ENCODE measurements at places on chromosomes 7 and 10.
A peak's percentile ranks its signal among the peaks of the same experiment; 100 is the strongest.

GRCh38 chr7:76428149-76428823, 3.5 kb downstream of the ZP3 start:
- DNase-seq = no peak

GRCh38 chr7:12670000-12670729, 17.3 kb upstream of the ARL4A start:
- DNase-seq = no peak

DNA sequence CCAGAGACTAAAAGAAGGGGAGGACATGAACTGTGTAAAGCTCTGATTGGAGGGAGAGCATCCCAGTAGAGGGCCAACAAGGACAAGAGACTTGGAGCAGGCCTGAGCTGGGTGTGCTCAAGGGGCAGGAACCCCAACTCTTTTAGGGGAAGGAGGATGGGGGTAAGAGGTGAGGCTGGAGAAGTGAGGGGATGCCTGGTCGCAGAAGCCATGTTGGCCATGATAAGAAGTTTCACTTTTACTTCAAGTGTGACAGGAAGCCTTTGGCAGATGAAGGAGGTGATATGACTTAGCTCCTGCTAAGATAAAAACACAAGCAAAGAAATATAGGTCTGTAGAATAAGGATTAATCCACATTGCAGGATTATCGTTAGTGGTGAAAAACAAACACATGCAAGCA, 208.3 kb downstream of the JAZF1 start:
- DNase-seq = no peak

DNA sequence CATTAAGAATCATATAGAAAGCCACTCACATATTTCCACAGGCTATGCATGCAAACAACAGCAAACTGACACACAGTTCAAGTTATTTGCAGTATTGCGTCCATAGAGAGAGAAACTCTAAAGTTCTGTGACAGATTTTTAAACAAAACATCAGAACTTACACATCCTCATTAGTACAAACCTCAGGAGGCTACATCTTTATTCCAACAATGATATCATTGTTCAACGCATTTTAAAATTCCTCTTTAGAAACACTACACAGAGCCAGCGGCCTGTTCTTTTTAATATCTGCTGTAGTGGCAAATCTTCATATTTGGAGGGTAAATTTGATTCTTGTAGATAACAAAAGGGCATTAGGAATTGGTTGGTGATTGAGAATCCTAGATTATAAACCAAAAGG, 55.9 kb upstream of the NFE2L3 start:
- DNase-seq = no peak

DNA sequence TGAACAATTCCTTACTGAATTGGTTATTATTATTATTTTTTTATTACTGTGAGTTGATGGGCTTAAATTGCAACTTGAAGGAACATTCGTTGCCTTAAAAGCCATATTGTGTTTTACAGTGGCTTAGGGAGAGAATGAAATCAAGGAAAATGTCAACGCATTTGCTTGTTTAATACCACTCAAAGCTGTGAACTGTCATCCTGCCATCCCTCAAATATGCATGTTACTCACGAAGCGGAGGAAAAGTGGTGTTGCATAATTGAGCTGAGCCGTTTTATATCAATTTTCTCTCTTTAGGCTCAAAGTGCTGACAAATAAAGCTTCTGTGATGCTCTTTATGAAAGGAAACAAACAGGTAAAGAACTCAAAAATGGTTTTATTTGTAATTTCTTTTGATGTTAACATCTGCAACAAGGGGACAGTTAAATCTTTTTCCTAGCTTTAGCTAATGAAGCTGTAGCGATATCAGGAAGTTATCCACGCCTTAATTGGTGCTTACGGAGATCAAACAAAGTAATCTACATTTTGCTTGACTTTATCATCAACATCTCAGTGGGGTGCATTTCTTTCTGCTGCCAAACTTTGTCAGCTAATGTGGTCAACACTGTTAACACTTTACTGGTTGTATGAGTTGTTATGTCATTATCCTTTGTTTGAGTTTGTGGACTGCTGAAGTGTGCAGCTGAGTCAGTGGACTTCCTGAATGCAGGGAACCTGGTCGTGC, 33.1 kb downstream of the GLRX3 start:
- peak; percentile 84 for DNase-seq

- peak; percentile 49 for DNase-seq
Measured at GRCh38 chr10:90920986-90921666, at the start of gene ANKRD1. TSS of gene ANKRD1 (minus strand) at chr10:90921087. CDS start at chr10:90921027, 60 bp downstream.

GRCh38 chr10:20040012-20040411, 223.8 kb downstream of the PLXDC2 start:
- no peak for DNase-seq

- no peak for DNase-seq
Measured at GRCh38 chr7:85520175-85520574, 333.3 kb upstream of the SEMA3D start.

GRCh38 chr7:44531421-44532380, 9.4 kb downstream of the NPC1L1 start:
- DNase-seq = no peak

- no peak for DNase-seq
Measured at GRCh38 chr7:19776981-19777380, 3.6 kb upstream of the TMEM196 start.

DNA sequence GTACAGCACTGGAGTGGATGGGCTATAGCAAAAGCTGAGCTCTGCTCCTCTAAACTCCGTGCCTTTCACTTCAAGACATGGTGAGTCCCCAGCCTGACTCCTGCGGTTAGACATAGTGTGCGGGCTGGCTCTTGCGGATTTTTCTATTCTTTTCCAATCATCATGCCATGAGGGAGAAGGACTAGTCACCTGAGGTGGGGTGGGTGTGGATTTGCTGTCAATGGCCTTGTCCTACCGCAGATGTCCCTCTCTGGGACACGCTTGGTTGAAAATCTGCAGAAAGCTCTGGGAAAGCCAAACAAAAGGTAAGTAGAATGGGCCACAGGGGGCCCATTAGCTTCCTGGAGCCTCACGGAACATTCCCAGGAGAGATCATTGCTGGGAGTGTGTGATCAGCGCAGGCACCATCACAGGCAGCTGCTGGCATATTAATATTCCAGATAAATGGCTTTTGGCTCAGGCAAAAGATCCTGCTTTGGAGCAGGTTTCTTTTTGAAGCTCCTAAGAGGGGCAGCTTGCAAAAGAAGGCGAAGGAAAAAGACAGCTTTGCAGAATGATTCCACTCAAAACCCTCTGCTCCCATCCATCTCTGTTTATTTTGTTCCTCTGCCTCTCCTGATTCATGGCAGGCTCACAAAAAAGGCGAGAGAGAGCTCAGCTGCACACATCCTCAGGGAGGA, 509.0 kb upstream of the ZMIZ1 start:
- no peak for DNase-seq

DNA sequence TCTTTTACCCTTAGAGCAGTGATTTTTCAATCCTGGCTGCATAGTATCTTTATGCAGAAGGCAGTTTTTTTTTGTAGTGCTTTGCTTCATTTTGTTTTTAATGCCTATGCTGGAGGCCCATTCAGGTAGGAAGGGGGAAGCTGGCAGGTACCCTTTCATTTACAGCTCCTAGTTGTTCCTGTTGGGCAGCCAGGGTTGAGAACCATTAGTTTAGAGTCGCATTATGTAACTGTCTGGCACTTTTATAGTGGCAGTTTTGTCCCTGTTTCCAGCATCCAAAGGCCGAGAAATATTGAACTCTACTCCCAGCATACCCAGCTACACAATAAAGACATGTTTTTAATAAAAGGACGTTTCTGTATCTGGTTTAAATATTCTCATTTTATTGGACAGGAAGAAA, 110.6 kb downstream of the CCDC3 start:
- no peak for DNase-seq

- no peak for DNase-seq
Measured at GRCh38 chr10:52346394-52347326, 32.6 kb downstream of the DKK1 start.

- DNase-seq = no peak
Measured at GRCh38 chr7:158702196-158702595, 2.4 kb downstream of the NCAPG2 start.

- DNase-seq = no peak
Measured at GRCh38 chr7:15558756-15559155, 3.1 kb downstream of the AGMO start.

DNA sequence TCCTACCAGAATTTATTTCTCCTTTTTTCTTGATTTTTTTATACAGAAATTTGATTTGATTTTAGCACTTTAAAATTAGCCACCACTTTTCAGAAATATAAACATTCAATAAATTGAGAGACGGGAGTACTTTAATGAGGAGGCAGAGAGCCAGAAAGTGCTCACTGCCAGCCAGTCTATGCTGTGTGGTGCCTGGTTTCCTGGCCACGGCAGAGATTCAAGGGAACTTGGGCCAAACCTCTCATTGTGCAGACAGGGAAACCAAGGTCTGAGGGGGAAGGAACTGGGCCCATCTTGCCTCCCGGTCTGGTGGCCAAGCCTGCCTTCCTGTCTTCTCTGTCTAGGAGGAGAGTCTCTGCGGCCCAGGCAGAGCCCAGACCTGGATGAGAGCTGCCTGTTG, 25.9 kb downstream of the ADAMTS14 start:
- DNase-seq = no peak

GRCh38 chr7:47497367-47498096, 84.4 kb downstream of the TNS3 start:
- no peak for DNase-seq

DNA sequence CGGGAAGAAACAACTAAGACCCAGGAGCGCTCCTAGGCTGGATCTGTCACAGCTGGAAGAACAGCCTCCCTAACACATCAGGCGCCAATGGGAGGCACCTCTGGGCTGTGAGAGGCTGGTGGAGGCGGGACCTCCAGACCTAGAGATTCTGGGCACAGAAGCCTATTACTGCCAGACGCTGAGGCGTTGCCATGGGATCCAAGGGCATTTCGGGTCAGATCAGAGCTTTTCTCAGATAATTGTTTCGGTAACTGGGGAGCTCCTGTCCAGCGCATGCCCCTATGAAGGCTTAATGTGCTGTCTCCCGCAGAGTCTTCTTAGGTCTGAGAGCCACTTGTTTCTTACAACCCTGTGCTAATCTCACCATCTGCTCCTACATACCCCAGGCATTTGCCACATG, 339.2 kb downstream of the ZNF716 start:
- DNase-seq = no peak

DNA sequence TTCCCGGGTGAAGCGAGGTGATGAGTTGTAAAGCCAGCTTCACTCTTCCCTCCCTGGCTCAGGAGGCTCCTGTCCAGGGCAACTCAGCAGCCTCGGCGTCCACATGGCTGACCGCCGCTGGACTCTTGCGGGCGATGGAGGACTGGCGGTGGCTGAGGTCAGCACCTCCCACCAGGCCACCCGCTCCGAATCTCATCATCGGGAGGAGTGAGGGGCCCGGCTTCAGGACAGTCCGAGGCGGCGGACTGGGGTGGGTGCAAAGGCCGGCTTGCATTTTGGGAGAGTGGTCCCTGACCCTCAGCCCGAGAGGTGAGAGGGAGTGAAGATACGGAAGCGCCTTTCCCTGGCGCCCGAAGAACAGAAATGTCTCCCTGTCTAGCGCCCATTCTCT, 759 bp downstream of the DNAJB12 start:
- DNase-seq = no peak

- DNase-seq = peak; percentile 77
Measured at GRCh38 chr10:615583-616152, 73.8 kb downstream of the DIP2C start.

DNA sequence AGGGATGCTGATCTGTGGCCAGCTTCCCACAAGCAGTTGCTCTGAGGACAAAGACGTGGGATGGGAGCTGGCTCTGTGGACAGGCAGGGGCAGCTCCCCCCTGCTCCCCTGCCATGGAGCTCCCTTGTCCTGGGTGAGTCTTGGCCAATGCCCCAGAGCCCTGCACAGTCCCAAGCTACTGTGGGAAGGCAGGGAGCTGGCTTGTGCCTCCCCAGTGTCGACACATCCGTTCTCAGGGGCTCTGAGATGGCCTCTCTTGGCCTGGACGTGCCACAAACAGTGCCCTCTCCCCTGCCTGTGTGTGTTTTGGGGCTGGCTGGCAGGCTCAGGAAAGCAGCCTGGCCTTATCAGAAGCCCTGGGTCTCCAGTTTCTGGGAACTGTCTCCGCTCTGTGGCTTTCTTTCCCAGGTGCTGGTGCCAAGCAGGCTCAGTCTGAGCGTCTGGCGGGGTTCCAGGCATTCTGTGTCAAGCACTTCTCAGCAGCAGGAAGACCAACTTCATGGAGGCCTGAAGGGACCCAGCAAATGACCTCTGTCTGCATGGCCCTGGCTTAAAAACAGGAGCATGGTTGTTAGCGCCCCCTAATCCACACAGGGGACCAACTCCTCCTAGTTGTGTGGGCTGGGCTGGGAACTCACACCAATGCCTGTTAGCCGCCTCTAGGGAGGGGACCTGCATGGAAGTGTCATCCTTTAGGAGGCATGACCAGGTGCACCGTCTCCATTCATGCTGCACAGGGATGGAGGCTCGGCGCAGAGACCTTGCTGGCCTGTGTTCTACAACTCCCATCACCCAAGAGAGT, 375.2 kb downstream of the RPS24 start:
- DNase-seq = peak; percentile 68

DNA sequence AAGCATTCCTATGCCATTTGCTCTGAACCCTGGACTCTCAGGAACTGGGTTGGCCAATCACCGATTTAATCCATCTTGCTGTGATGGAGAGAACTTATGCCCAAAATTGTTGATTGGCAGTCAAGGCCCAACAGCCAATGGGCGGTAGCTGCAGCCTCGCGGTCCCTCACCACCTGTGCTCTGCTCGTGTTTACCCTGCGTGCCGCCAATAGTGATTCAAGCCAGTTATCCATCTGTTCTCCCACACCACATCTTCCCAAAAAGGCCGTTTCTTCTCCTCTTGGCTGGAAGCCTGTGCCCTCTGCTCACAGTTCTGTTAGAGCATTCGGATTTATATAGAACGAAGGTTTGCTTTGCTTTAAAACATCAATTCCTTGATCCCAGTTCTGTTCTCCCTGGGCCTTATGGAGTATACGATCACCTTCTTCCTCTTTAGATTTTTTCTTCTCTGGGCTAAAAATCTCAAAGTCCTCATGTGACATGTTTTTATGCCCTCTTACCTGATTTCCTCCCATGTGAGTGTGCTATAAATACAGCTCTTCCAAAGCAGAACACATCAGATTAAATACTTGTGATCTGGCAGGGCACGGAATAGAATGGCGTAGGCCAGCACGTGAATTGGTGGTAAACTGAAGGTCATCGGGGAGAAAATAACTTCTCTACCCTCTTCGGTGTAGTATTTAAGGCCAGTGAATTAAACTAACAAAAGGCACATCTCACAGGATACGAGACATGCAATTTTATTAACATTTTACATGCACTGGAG, 212.8 kb downstream of the NSUN6 start:
- DNase-seq = no peak

DNA sequence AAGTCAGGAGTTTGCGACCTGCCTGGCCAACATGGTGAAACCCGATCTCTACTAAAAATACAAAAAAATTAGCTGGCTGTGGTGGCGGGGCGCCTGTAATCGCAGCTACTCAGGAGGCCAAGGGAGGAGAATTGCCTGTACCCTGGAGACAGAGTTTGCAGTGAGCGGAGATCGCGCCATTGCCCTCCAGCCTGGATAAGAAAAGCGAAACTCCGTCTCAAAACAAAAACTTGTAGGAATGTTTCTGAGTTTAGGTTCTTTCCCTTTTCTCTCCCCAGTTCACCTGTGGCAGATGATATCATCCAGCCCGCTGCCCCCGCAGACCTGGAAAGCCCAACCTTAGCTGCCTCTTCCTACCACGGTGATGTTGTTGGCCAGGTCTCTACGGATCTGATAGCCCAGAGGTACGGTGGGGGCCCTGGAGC, 138.8 kb upstream of the BTBD16 start:
- no peak for DNase-seq

GRCh38 chr7:100893318-100893895, 2.3 kb downstream of the ACHE start:
- no peak for DNase-seq

GRCh38 chr7:79709574-79710409, 256.3 kb upstream of the MAGI2 start:
- peak; percentile 11 for DNase-seq

GRCh38 chr10:34719328-34719727, 95.8 kb downstream of the PARD3 start:
- no peak for DNase-seq

Measured in astrocyte of the cerebellum (primary cell).